DMS53 (cell line): ENCODE measurements at places on chromosomes 16 and 17.

DNA sequence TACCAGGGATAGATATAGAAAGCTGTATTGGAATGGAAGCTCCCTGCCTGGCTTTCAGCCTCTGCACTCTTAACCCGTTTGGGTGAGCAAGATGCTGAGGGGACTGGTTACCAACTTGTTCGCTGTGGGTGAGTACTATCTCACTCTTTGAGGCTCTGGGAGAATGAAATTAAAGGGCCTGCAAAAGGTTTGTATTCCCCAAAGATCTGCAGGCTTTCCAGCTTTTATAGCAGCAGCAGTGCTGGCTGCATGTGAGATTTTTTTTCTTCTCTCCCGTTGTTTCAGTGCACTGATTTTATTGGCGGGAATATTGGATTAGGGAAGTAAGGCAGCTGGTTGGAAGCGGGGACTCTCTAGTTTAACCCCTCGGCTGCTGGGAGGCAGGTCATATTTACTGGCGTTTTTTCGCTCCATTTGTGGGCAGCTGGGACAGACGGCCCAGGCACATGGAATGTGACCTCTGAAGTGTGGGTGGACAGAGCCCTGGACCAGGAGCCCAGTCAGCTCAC lies 30.9 kb downstream of the C17orf75 start:
- peak; percentile 18 for DNase-seq

DNA sequence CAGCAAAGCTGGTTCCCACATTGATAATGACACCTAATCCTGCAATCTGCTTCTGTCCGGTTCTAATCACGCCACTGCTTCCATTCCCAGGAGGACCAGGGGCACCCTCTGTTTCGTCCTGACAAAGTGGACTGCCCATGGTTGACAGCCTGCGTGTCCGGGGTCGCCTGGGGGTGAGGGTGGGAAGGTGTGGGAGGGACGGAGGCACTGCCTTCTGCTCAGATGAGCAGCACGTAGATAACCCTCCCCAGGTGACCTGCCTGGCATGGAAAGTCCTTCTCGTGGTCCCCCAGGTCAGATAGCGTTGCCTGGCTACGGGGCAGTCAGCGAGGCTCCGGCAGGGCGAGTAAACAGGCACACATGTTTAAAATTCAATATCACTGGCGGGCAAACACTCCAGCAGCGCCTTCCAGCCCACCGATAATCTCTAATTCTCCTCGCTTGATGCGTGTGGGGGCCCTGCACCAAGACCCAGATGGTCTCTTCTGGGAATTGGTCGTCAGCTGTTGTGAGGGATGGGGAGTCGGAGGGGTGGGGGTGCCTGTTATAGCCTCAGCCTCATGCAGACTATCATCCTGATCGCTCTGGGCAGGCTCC lies 132.2 kb downstream of the RAP1GAP2 start:
- no peak for DNase-seq

GRCh38 chr17:74410001-74410443 lies 21.9 kb upstream of the GPRC5C start:
- DNase-seq = peak; percentile 75

- DNase-seq = peak; percentile 37
Measured at GRCh38 chr16:4317532-4318450, 1.9 kb downstream of the GLIS2 start.

GRCh38 chr17:76567634-76568432 lies 17.8 kb downstream of the ST6GALNAC2 start:
- peak; percentile 48 for DNase-seq

GRCh38 chr16:56709443-56710040 lies 20.4 kb upstream of the NUP93 start:
- no peak for DNase-seq

DNA sequence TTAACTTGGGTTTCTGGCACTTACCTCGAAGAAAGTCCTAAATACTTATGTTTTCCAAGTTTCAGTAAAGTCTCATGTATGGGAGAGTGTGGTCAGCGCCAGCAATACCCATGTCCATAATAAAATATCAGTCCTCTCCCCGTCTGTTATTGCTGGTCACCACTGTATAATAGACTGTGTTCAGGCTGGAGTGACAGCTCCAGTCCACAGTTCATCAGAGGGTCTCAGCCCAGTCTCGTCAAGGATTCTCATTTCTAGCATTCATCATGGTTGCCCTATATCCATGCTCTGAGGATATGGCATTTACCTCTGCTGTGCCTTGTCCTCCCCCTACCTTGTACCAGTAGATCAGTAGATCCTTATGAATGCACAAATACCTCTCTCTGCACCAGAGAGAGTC lies 384.5 kb downstream of the NPIPA7 start:
- no peak for DNase-seq
